ENCODE measurements at places on chromosomes 12 and 14. TPM values are rescaled to one million over a fixed set of nuclear protein-coding genes. Genes with fewer than 3 reads are reported as not detected.

The TMEM106C gene
- 168 TPM for total RNA-seq

The PSMC6 gene
- total RNA-seq: 144 TPM

The CCDC88C gene
- total RNA-seq: 95.3 TPM

DNA sequence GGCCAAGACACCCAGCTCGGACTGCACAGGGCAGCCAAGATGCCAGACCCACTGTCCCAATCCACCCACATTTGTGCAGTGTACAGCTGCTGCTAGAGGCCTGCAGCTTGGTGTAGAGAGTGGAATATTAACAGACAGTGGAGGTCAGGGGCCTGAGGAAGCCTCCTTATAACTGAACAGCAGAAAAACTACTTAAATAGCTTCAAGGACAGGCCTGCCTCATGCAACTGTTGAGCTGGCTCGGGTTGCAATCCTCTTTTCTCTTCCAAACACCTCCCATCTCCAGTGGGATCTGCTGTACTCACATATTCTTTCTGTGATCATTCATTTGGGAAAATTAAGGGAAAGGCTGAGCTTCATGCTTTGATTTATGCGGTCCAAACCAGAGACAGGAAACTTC is 1043.2 kb upstream of the TMEM132C start:
- no peak overlapping the region for H3K27ac ChIP-seq
- H3K36me3 ChIP-seq: no peaks in the 10 kb centered on the region
- no peak for DNase-seq
- no peaks in the 10 kb centered on the region for H3K4me1 ChIP-seq

GRCh38 chr12:46942579-46942978 is 116.8 kb upstream of the SLC38A4 start:
- peaks cover 8% of the 10 kb centered on the region for H3K27me3 ChIP-seq
- H3K4me1 ChIP-seq: no peaks in the 10 kb centered on the region
- H3K27ac ChIP-seq: no peak overlapping the region
- no peak for DNase-seq
- no peak overlapping the region for H3K4me3 ChIP-seq
- H3K36me3 ChIP-seq: no peaks in the 10 kb centered on the region

- peaks cover 7% of the 10 kb centered on the region for H3K4me1 ChIP-seq
- no peak overlapping the region for H3K27ac ChIP-seq
- DNase-seq: no peak
- no peak overlapping the region for H3K4me3 ChIP-seq
- no peaks in the 10 kb centered on the region for H3K27me3 ChIP-seq
Measured at GRCh38 chr12:95204141-95204866, 13.0 kb downstream of the FGD6 start.

DNA sequence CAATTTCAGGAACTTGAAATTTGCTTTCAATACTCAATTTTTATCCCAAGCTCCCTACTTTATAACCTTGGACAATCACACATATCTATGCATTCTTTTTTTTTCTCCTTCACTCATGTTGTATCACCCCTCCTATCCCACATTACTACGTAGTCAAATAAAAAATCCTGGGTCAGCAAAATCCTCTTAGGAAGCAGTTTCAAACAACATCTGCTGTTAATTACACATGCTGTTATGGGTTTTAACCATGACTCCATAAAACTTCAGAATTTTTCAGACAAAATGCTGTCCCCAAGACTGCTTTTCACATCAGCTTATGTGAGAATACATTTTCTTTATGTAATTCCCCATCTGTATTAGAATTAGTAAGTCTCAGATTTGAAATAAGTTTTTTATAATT is 61.7 kb downstream of the LRFN5 start:
- DNase-seq: no peak
- no peaks in the 10 kb centered on the region for H3K36me3 ChIP-seq
- no peak overlapping the region for H3K27ac ChIP-seq
- H3K27me3 ChIP-seq: no peaks in the 10 kb centered on the region
- no peaks in the 10 kb centered on the region for H3K4me1 ChIP-seq

GRCh38 chr12:99767809-99768208 is 120.3 kb downstream of the GARIN6 start:
- DNase-seq: no peak
- no peaks in the 10 kb centered on the region for H3K4me1 ChIP-seq
- H3K4me3 ChIP-seq: no peak overlapping the region
- H3K27me3 ChIP-seq: no peaks in the 10 kb centered on the region

DNA sequence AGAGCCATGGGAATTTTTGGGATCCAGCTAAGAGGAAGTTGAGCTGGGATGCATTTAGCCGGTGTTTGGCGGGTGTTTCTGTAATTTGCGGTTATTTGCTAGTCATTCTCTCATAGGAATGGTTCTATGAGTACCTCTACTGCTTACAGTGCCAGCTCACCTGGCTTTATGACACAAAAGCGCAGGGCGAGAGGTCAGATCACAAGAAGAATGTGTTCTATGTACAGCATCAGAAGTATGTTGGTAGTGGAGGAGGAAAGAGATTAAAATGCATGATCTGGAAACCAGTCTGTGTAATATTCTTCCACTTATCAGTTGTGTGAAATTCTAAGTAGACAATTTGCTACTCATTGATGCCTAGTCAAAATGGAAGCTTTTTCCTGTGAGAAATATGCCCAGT is 173.3 kb downstream of the ADCK1 start:
- H3K27ac ChIP-seq: no peak overlapping the region
- H3K4me3 ChIP-seq: no peak overlapping the region
- no peaks in the 10 kb centered on the region for H3K4me1 ChIP-seq
- no peaks in the 10 kb centered on the region for H3K36me3 ChIP-seq
- DNase-seq: no peak

DNA sequence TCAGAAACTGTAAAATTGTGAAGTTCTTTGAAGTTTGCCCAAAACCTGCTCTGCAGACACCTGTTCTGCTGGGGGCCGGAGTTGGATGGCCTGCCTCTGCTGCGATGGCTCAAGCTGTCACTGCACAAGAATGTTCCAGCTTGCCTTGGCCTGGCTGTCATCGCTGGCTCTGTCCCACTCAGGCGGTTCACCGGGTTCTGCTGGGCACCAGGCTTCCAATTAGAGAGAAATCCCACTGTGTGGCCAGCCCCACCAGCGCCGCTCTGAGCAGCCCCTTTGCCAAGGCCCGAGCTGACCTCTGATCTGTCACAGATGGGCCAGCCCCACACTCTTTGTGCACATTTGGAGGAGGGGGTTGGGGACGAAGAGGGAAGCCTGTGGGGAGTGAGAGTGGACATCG is 71.7 kb upstream of the GPATCH2L start:
- no peaks in the 10 kb centered on the region for H3K4me1 ChIP-seq
- no peak overlapping the region for H3K27ac ChIP-seq
- DNase-seq: no peak

- peaks cover 33% of the 10 kb centered on the region for H3K27me3 ChIP-seq
- no peaks in the 10 kb centered on the region for H3K36me3 ChIP-seq
- H3K27ac ChIP-seq: no peak overlapping the region
- no peak overlapping the region for H3K4me3 ChIP-seq
- no peaks in the 10 kb centered on the region for H3K4me1 ChIP-seq
- DNase-seq: no peak
Measured at GRCh38 chr12:53816360-53817020, 64.7 kb upstream of the CISTR start.

Measured in activated T-helper 2 cell treated with anti-CD3 and anti-CD28 coated beads, Interferon-gamma antibody, Interleukin-2, Interleukin-4, amounts not matched to agents 10 μg/mL and 5 μg/mL and 100 μg/mL, durations not matched to agents 14 hours and 24 hours and 36 hours (primary cell).